ENCODE measurements at places on chromosomes 7 and 10.

DNA sequence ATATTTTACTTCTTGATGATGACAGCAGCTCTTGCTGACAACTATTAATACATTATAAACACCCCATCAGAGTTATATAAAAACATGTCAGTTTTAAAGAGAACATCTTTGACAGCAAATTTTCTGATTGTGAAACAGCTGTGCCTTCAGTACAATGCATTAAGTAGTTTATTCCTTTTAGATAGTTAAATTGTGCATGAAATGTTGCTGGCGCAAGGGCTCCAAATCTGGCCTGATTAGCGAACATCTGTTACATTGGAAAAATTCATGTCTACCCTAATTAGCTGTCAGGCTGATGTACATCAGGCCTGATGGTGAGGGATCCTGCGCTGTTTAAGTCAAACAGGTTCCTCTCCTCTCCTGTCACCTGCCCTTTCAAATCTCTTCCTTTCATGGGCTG lies 171.9 kb upstream of the SP8 start:
- no peak for DNase-seq

DNA sequence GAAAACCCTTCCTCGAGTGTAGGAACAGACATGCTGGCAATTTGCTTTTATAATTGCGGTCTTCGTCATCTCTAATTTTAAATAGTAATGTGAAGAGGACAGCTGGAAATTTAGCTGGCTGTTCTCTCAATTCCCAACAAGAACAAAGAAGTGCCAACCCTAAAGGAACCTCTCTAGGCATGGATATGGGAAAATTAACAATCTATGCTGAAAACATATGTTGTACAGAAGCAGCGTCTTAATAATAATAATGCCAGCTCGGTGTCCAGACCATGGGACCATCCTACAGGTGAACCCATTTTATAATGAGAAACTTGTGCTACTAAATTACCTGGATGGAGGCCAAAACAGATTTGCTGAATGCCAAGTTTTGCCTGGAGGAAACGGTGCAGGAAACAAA lies 641.4 kb upstream of the MGMT start:
- no peak for DNase-seq

GRCh38 chr10:12121673-12122072 lies 7.8 kb upstream of the SEC61A2 start:
- no peak for DNase-seq

- DNase-seq, result no peak
These were observed 1.4 kb upstream of the ELMO1 start for GRCh38 chr7:37450035-37450434.

- DNase-seq, result peak; percentile 56
These were observed 57.4 kb downstream of the NEUROG3 start for GRCh38 chr10:69515699-69516259.

GRCh38 chr7:12481722-12482121 lies 78.1 kb upstream of the VWDE start:
- no peak for DNase-seq

- no peak for DNase-seq
These were observed 59.5 kb downstream of the HBP1 start for GRCh38 chr7:107228291-107228690.

- DNase-seq, result no peak
These were observed 761.0 kb upstream of the PHF14 start for GRCh38 chr7:10212649-10213048.

- DNase-seq, result no peak
These were observed 36.2 kb downstream of the WASL start for GRCh38 chr7:123712619-123713018.

GRCh38 chr7:157923903-157924630 lies 587.3 kb downstream of the DNAJB6 start:
- DNase-seq, result no peak

- DNase-seq, result no peak
These were observed 108.2 kb downstream of the OSBPL3 start for GRCh38 chr7:24871770-24872169.

GRCh38 chr10:68154211-68154497 lies 44.9 kb downstream of the MYPN start:
- DNase-seq, result no peak

- no peak for DNase-seq
These were observed 11.0 kb downstream of the HIBADH start for GRCh38 chr7:27651702-27652101.

DNA sequence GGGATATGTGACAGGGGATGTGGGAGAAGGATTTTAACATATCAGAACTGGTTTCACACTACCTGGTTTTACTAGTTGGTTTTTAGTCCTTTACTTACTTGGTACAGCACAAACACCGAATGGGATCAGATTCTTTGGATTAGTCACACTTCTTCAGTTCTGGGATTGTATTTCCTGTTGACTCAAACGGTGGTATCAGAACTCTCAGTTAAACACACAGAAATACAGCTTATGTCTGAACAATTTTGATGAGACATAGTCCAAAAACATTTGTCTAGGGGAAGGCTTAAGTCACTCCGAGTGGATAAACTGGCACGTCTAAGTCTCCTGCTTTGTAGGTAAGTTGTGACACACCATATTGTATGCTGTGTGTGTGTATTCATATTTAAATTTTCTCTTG lies 480.5 kb downstream of the PHTF2 start:
- DNase-seq, result peak; percentile 68

DNA sequence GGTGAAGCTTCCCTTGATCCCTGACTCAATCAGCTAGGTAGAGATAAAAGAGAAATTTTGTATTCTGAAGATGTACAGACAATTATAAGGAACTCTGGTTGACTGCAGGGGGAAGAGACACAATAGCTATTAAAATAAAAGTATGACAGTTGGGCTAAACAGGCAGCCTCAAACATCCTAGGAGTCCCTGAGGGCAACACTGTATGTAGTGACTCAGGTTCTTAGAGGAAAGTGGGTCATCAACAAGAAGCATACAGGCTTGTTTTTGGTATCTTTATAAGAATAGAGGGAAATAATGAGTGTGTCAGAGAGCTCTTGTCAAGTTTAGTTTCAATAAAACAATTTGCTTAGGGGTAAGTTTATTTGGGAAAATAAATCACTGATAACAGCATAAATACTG lies 150.3 kb downstream of the AUTS2 start:
- DNase-seq, result peak; percentile 37

DNA sequence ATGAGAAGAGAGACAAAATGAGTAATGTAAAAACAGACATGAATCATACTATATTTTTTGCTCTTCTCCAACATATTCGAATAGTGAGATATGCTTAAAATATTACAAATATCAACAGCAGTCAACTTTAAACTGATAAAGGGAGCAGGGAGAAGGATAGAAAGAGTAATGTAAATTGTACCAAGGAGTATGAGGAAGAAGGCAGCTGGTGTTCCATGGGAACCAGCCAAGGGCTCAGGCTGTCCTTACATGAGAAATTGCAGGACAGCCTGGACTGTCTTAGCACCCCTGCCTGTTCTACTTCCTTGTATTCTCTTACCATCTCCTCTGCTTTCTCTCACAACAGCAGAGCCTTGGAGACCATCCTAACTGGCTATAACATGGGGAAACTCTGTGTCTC lies 128.7 kb downstream of the TSPAN12 start:
- no peak for DNase-seq

GRCh38 chr7:39027491-39027890 lies 49.8 kb downstream of the POU6F2 start:
- no peak for DNase-seq

GRCh38 chr10:86759073-86759672 lies 2.8 kb downstream of the BMPR1A start:
- no peak for DNase-seq

GRCh38 chr7:105304040-105304895 lies 84.5 kb downstream of the SRPK2 start:
- DNase-seq, result no peak

GRCh38 chr7:35250941-35251340 lies 3.0 kb downstream of the TBX20 start:
- DNase-seq, result no peak

DNA sequence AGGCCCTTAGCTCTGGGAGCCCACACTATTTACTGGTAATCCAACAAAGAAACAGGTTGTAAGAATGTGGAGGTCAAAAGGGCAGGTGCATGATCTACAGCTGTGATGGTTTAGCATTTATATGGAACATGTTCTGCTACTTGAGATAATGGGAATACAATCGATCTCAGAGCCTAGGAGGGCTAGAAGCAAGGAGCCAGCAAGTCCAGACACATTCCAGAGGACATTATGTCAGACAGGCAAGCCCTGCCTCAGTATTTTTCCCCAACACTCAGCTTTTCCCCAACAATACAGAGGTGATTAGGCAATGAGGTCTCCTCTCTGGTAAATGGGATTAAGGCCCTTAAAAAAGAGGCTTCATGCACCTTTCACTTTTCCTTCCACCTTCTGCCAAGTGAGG lies 21.4 kb upstream of the GNAT3 start:
- DNase-seq, result no peak

GRCh38 chr10:132465193-132465888 lies 68.3 kb downstream of the PWWP2B start:
- DNase-seq, result no peak

DNA sequence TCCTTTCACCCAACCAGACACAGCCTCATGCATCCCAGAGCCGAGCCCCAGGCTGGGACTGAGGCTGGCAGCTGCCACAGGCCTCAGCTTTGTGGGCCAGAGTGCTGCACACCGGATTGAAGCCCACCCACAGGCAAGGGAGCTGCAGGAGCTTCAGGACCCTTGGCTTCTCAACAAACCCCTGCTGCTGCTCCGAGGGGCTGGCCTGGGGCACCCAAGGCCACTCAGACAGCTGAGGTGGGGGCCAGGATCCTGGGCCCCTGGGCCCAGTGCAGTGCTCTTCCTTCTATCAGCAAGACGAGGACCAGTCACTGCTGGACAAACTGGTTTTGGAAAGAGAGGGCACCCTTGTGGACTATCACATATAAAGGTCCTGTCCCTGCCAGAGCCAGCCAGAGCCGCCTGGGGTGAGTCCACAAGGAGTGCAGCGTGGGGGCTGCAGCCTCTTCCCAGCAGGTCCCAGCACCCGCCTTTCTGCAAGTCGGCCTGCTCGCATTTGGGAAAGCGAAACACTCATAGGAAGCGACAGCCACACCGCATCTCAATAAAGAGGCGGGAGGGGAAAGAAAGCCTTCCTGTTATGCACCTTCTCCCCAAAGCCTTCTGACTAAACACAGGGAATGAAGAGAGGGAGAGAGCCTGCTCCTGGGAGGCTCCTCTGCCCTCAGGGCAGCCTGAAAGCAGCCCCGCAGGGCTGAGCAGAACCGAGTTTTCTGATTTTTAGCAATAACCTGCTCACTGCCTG lies 9.5 kb upstream of the TCERG1L start:
- DNase-seq, result no peak

DNA sequence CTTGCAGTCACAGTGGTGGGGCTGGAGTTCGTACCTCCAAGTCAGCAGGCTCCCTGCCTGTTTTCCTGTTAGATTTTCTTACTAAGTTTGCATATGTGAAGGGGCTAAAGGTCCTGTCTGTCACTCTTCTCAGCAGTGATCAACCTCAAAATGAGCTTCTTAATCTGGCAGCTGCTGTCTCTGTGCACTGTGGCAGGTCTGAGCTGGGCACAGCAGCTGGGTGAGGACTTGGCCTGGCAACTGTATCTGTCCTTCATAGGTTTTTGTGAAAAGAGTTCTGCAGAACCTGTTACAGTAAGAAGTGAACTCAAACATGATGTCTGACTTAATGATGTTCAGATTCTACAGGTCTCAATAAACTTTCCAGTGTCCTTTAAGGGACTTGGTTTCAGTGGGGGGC lies 31.3 kb upstream of the GJD4 start:
- DNase-seq, result no peak

GRCh38 chr10:100872034-100872791 lies 40.5 kb upstream of the SLF2 start:
- peak; percentile 48 for DNase-seq

GRCh38 chr10:86545101-86545500 lies 23.5 kb upstream of the WAPL start:
- no peak for DNase-seq
